HuH-7.5 (cell line): ENCODE measurements at places on chromosomes 1 and 21.

DNA sequence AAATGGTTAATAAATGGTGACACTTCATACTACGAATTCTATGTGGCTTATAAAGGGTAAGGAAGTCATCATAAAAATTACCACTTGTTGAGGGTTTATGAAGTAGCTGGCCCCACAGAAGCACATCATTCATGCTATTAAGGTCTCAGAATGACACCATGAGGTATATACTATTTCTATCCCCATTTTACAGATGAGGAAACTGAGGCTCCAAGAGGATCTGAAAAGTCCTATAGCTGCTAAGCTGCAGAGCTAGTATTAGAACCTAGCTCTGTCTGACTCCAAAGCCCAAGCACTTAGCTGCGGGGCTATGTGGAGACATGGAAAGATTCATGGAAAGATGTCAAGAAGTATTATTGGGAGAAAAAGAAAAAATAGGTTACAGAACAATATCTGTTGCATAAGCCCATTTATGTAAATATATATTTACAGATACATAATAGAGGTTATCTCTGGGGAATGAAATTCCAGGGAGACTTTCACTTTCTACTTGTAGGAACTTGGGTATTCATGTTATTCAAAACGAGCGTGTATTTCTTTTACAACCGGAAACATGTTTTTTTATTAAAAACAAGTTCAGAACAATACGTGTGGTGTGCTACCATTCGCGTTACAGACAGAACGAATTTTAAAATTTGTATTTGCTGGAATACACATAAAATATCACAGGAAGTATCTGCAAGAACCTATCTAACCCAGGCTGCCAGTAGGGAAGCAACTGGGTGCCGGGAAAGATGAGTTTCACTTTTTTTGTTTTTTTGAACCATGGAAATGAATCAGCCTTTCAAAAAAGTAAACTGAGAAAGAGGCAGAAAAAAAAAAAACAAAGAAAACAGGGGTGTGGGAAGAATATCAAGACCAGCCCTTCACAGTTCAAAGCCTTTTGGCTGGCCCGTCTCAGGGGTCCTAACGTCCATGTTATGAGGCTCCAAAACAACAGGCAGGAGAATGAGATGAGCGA lies 13.4 kb downstream of the SPOCD1 start:
- DNase-seq, result no peak

DNA sequence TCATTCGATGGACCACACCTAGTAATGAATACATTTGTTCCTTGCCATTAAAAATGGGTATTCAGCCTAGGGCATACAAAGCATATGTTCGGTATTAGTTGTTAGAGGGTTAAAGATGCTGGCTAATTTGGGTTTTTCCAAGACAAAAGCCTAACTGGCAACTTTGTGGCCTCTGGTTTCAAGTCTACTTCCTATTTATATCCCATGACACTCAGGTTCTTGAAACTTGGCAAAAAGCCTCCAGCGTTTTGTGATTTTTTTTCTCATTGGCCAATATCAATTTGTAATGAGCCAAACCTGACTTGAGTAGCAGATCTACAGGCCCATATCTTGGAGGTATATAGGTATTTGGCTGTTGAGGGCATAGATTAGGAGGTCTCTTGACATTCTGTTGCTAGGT lies 75.3 kb downstream of the C1orf21 start:
- no peak for DNase-seq

- no peak for DNase-seq
Observed at GRCh38 chr1:168148916-168149315, 12.2 kb upstream of the GPR161 start.

- DNase-seq, result no peak
Observed at GRCh38 chr1:29828526-29829447, 592.5 kb downstream of the PTPRU start.

- DNase-seq, result no peak
Observed at GRCh38 chr1:167173516-167174184, 47.0 kb upstream of the POU2F1 start.

DNA sequence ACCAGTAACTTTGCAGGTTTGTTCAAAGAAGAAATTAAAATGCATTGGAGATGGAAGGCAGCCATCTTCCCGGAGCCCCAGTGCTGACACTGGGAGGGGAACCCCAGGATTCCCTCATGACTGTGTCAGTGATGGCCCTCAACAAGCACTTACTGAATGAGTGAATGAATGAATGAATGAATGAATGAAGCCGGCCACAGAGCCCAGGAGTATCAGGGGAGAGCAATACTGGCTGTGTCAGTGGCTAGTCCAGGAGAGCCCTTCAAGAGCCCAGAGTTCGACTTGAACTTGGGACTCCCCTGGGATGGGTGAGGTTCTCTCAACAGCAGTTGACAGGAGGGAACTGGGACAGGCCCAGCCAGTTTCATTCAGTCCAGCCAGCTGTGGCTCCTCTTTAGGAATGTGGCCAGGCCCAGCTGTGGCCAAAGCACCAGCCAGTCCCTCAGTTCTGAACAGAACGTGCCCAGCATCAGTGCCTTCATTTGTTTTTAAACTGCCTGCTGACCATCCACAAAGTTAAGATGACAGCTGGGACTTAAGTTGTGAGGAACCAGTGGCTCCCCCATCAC lies 9.2 kb upstream of the ERG start:
- DNase-seq, result no peak

DNA sequence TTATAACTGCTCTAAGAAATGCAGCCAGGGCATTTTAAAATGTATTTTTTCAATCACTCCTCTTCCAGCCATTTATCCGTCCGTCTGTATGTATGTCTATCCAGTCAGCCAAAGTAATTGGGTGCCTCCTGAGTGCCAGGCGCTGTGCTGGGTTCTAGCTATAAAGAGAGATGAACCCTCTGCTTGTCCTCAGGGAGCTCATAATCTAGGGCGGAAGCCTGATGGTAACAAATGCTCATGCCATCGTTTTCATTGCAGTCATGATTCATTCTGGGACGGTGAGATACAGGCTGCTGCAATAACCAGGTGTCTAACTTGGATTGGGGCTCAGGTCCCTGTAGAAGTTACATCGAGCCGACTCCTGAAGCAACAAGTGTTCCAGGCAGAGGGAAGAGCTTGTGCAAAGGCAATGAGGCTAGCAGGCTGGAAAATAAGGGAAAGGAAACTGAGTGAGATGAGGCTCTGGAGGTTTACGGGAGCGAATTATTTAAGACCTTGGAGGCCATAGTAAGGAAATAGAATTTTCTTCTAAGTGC lies 11.6 kb downstream of the IFI6 start:
- no peak for DNase-seq

DNA sequence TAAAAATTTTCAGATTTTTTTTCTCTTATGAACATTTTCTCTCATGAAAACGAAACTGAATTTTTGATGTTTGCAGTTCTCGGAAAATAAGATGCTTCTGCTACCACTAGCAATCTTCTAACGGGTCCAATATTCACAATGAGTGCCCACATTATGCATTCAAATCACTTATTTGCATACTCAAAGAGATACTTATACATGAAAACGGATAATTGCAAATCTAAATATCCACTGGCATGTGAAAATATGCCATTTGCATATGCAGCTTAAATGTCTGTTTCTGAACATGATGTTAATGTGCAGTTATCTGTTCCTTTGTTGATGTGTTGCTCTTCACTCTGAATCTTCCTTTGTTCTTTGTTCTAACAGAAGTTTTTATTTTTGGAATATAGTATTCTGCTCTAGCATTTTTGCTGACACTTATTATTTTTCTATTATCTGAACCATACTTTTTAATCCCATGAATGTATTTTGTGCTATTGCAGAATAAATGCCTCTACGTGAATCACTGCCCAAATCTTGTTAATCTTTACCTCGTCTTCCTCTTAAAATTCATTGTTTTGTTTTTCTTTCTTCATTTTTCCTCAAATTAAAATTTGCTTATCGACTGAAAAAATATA lies 259.4 kb upstream of the BRINP3 start:
- DNase-seq, result no peak

DNA sequence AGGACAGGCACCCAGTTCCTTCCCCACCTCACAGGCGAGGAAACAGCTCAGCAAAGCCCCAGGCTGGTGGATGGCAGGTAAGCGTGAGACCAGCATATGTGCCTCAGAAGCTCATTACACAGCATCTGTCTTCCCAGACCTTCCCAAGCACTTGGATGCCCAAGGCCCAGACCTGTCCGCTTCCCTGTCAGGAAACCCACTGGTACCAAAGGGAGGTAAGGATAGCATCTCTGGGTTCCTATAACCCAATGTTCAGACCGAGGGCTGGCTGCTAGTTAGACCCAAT lies 3.3 kb downstream of the POFUT2 start:
- no peak for DNase-seq

GRCh38 chr1:200258447-200259375 lies 151.1 kb downstream of the ZNF281 start:
- DNase-seq, result no peak

GRCh38 chr1:180229483-180230415 lies at the start of gene LHX4:
Gene LHX4, plus strand, starts transcription at chr1:180230264. Its CDS starts 266 bp downstream, at chr1:180230530.
- DNase-seq, result peak; percentile 79

- DNase-seq, result no peak
Observed at GRCh38 chr1:201653883-201654282, 115.0 kb downstream of the NAV1 start.

DNA sequence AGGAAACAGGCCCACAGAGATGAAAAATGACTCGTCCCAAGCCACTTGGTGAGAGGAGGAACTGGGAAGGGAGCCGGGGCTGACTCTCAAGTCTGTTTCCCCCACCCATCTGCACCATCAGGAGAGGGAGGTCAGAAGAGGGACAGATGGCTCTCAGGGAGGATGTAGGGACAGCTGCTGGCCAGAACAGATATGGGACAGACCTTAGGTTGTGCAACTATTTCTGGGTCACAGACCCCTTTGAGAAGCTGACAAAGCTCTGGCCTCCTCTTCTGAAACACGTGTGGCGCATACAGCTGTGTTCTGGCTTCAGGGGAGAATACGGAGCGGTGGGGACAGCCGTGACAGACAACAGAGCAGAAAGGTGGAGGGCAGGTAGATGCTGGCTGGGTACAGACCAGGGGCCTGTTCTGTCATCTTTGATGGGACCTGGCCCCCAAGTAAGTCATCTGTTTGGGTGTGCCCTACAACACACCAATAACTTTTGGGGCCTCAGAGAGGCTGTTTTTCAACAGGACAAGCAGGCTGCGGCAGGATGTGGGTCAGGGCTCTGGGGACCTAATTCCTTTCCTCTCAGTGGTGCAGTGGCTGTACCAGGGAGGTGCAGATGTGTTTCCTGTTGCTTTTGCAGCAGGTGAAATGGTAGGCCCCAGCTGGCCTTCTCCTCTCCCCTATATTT lies 7.3 kb downstream of the SH3BGRL3 start:
- DNase-seq, result no peak

- no peak for DNase-seq
Observed at GRCh38 chr1:209617755-209618154, 34.2 kb downstream of the CAMK1G start.

GRCh38 chr1:165355139-165355976 lies 1.2 kb downstream of the LMX1A start:
- no peak for DNase-seq

DNA sequence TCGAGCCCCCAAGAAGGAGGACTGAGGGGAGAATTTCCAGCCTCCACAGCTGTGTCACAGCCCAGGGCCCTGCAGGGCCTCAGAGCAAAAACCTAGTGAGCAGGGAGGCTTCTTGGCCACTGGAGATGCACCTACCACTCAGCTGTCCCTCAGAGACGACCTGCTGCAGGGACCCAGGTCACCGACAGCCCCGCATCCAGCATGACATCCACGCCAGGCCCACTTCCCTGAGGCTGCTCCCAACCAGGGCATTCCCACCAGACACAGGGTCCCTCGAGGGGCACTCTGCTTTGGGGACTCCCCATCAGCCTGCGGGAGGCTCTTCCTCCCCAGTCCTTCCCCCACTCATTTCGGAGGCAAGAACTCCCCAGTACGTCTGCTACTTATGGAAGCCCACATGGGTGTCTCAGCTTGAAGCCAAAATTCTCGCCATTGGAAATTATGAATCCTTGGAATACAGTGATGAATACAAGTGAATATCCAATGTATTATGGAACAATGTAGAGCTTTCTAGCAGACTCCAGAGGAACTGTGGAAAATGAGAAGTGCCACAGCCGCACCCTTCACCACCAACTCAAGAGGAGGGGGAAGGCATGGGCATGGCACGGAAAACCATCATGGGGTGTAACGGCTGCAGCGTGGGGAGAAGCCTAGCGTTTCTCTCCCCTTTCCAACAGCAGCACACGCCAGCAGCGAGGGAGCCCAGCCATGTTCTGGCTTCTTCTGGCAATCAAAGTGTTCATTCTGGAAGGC lies 6.9 kb downstream of the TFF3 start:
- no peak for DNase-seq

DNA sequence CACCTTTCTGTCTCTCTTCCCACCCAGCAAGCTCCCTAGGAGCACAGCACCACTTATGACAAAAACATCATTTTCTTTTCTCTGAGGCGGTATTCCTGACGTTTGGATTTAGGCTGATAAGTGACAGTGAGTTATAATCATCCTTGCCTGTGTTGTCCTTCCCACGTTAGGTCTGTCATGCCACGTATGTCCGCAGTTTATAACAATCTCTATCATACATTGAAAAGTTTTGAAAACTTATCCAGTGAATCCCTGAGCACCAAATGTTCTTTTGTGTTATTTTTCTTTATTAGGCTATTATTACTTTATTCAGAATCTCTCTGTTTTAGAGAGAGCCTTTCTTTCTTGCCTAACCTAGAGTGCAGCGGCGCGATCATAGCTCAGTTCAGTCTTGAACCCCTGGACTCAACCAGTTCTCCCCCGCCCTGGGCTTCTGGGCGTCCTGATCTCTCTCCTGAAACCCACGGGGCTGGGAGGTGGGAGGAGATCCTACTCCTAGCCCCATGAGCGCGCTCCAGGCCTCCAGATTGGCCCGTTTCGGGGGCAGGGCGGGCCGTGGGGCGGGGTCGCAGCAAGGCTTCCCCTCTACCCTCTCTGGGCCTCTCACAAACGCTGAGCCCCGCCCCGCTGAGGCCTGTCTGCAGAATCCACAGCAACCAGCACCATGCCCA lies at the start of gene GSTM2:
Gene GSTM2 (plus strand): TSS at position 606 of the 671 bp plus-strand sequence. CDS start 59 bp downstream, at position 665.
- DNase-seq, result peak; percentile 76

GRCh38 chr21:25944672-25945213 lies 210.0 kb downstream of the GABPA start:
- no peak for DNase-seq

- no peak for DNase-seq
Observed at GRCh38 chr1:166272155-166272554, 105.4 kb upstream of the FAM78B start.

GRCh38 chr1:115341948-115342347 lies 3.9 kb upstream of the NGF start:
- DNase-seq, result no peak

GRCh38 chr1:8693107-8693506 lies 124.3 kb downstream of the RERE start:
- DNase-seq, result no peak

GRCh38 chr1:16013220-16013907 lies 4.5 kb downstream of the HSPB7 start:
- peak; percentile 82 for DNase-seq
